ENCODE measurements at places on chromosomes 4 and X.

- DNase-seq, result peak; percentile 48
- H3K27me3 ChIP-seq, result no peaks in the 10 kb centered on the region
- H3K4me1 ChIP-seq, result no peaks in the 10 kb centered on the region
- no peaks in the 10 kb centered on the region for H3K36me3 ChIP-seq
- H3K27ac ChIP-seq, result no peak overlapping the region
Measured at GRCh38 chr4:138680989-138681604, 334.5 kb upstream of the NOCT start.

- H3K27me3 ChIP-seq, result no peaks in the 10 kb centered on the region
- no peak overlapping the region for H3K4me3 ChIP-seq
- no peak overlapping the region for H3K27ac ChIP-seq
- no peak for DNase-seq
- no peaks in the 10 kb centered on the region for H3K36me3 ChIP-seq
- H3K4me1 ChIP-seq, result peaks cover 1% of the 10 kb centered on the region
Measured at GRCh38 chrX:148495176-148495575, 5.2 kb upstream of the AFF2 start.

DNA sequence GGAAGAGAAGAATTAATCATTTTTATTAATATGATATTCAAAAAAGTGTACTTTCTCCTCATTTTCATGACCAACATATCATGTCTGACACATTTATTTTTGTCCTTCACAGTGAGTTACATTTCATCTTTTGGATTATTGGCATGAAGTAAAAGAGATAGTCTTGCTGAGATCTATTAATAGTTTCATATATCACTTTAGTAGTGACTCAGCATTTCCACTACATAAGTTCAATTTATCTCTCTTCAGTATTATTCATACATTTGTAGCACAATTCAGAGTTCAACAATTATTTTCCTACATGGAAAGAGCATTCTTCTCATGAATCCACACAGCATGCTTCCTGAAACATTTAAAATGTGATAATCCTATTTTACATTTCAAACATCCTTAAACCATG, 1461.1 kb downstream of the TECRL start:
- H3K27me3 ChIP-seq, result no peaks in the 10 kb centered on the region
- DNase-seq, result no peak
- no peaks in the 10 kb centered on the region for H3K4me1 ChIP-seq
- H3K4me3 ChIP-seq, result no peak overlapping the region
- H3K36me3 ChIP-seq, result no peaks in the 10 kb centered on the region
- H3K27ac ChIP-seq, result no peak overlapping the region

- no peak overlapping the region for H3K27ac ChIP-seq
- no peak overlapping the region for H3K4me3 ChIP-seq
- peak; percentile 28 for DNase-seq
Measured at GRCh38 chr4:6701371-6701770, 7.7 kb downstream of the S100P start.

DNA sequence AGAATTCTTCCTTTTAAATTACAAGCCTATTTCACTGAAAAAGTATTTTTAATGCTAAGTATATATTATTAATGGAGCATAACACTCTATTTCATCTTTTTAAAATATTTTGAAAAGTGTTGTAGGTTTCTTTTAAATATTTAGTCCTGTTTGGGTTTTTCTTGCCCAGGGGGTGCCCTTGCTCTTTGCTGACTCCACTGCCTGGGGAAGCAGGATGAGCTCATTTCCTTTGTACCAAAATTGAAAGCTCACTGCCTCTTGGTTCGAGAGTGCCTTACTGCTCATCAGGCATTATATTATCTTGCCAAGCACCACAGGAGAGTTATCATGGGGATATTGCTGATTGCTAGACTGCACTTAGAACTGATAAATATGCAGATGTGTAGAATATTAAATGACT, 819.2 kb downstream of the PCDH18 start:
- H3K27ac ChIP-seq, result no peak overlapping the region
- no peaks in the 10 kb centered on the region for H3K27me3 ChIP-seq
- no peak for DNase-seq
- H3K4me3 ChIP-seq, result no peak overlapping the region
- H3K4me1 ChIP-seq, result no peaks in the 10 kb centered on the region

DNA sequence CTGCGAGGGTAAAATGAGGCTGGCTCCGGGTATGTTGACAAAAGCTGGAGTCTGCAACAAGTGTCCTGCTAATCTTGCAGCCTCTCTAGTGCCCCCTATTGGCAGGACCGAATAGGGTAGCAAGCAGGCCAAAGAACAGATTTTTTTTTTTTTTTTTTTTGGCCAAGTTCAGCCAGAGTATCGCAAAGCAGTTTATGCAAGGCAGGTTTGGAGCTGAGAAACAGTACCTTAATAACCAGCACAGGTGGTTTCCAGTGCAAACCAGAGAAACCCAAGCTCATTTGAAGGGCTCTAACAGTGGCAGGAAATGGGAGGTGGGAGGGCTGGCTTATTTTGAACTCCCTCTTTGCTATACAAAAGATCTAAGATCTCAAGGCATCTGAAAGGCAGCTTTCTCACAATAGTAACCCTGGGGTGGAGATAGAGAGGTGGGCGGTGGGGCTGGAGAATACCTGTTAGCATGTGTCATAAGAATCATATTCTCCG, 38.2 kb upstream of the OCIAD2 start:
- no peak for DNase-seq
- no peak overlapping the region for H3K4me3 ChIP-seq
- no peaks in the 10 kb centered on the region for H3K36me3 ChIP-seq

- no peaks in the 10 kb centered on the region for H3K27me3 ChIP-seq
- H3K27ac ChIP-seq, result no peak overlapping the region
- no peaks in the 10 kb centered on the region for H3K4me1 ChIP-seq
- no peak for DNase-seq
- H3K36me3 ChIP-seq, result no peaks in the 10 kb centered on the region
Measured at GRCh38 chr4:2079006-2079405, 19.9 kb downstream of the NAT8L start.

- DNase-seq, result no peak
- no peak overlapping the region for H3K27ac ChIP-seq
- no peaks in the 10 kb centered on the region for H3K27me3 ChIP-seq
- H3K36me3 ChIP-seq, result no peaks in the 10 kb centered on the region
- no peak overlapping the region for H3K4me3 ChIP-seq
- H3K4me1 ChIP-seq, result no peaks in the 10 kb centered on the region
Measured at GRCh38 chrX:96578781-96579180, 105.9 kb upstream of the DIAPH2 start.

GRCh38 chr4:40548256-40548655, 81.4 kb downstream of the RBM47 start:
- no peaks in the 10 kb centered on the region for H3K27me3 ChIP-seq
- no peak for DNase-seq
- no peak overlapping the region for H3K27ac ChIP-seq
- H3K4me3 ChIP-seq, result no peak overlapping the region

- no peaks in the 10 kb centered on the region for H3K36me3 ChIP-seq
- no peak for DNase-seq
- H3K4me1 ChIP-seq, result no peaks in the 10 kb centered on the region
- no peak overlapping the region for H3K4me3 ChIP-seq
- no peaks in the 10 kb centered on the region for H3K27me3 ChIP-seq
Measured at GRCh38 chrX:44828008-44828605, 15.7 kb upstream of the DUSP21 start.

DNA sequence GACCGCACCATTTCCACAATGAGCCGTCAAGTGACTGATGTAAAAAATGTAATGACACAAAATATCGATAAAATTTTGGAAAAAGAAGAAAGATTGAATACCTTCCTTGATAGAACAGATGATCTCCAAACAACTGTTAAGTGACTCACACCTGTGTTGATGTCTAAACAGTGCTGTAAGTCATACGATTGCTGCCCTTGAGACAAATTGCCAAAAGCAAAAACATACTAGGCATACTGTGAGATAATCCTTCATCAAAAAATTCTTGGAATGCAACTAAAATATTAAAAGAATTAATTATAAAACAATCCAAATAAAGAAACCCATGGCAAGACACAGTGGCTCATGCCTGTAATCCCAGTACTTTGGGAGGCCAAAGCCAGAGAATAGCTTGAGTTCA, 53.4 kb downstream of the HNRNPD start:
- DNase-seq, result no peak
- H3K4me1 ChIP-seq, result no peaks in the 10 kb centered on the region
- no peaks in the 10 kb centered on the region for H3K36me3 ChIP-seq
- no peak overlapping the region for H3K4me3 ChIP-seq

Measured in natural killer cell (primary cell).